ENCODE measurements at places on chromosomes 1 and 21. TPM values are rescaled to one million over a fixed set of nuclear protein-coding genes. Genes with fewer than 3 reads are reported as not detected.

GRCh38 chr1:169395955-169396354 is 28.0 kb downstream of the BLZF1 start:
- no peak for DNase-seq

The MSH4 gene
- total RNA-seq: not detected

DNA sequence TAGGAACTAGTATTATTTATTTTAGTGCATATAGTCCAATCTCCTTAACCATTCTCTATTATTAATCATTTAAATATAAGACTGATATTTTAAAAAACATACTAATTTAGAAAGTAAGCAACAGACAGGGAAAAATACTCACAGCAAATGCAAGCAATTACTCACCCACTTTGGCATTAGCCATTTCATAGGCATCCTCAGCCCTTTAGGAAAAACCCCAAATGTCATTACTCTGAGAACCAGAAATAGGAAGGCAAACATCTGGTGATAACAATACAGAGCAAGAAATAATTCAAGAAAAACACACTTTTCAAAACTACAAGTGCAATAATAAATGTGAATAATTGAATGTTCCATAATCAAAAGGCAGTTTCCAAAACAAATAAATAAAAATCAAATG is 545.1 kb downstream of the PLPP3 start:
- peak; percentile 43 for DNase-seq

The FOXD3 gene
- total RNA-seq: not detected

DNA sequence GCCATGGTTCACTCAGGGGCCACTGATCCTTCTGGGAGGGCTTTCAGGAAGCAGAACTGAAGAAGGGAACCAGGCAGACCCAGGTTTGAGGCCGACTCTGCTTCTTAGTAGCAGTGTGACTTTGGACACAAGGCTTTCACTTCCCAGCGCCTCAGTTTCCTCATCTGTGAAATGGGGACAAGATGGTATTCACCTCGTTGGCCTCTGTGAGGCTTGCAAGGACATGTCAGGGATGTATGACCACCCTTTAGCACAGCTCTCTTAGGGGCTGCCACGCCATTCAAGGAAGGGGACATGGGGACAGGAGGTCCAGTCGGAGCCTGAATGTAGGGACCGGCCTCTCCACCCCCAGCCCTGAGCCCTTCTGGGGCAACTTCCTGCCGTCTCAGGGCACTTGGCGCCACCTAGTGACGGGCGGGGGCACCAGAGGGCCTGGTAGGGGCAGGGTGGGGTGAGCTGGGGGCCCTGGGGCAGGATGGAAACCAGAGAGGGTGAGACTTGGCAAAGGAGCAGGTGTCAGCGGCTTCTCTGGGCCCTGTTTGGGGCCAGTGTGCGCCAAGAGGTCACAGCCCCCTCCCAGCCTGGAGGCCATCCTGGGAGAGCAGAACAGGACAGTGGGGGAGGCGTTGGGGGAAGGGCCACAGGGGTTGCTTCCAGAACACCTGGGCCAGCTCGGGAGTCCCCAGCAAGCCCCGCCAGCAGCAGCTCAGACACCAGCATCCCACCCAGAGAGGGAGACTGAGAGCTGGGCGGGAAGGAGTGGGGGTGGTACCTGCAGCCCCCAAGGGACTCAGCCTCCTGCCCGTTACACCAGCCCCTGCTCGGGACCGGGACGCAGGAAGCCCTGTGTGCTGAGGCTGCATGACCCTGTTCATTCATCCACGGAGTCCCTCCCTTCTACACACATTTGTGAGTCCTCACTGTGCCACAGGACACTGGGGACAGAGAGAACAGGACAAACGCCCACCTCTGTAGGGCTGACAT is 102.5 kb upstream of the TARDBP start:
- no peak for DNase-seq
